ENCODE measurements at places on chromosomes 6 and 20. TPM values are rescaled to one million over a fixed set of nuclear protein-coding genes. Genes with fewer than 3 reads are reported as not detected.
A peak's percentile ranks its signal among the peaks of the same experiment; 100 is the strongest.

The NNAT gene
- polyA plus RNA-seq = not detected

The CCDC170 gene
- polyA plus RNA-seq = not detected

The FOXP4 gene
- 4.7 TPM for polyA plus RNA-seq

The GCNT2 gene
- polyA plus RNA-seq = 6.6 TPM

The C6orf118 gene
- not detected for polyA plus RNA-seq

The TMEM181 gene
- 2.4 TPM for polyA plus RNA-seq

The DACT2 gene
- polyA plus RNA-seq = not detected

The ZBTB46 gene
- not detected for polyA plus RNA-seq

The GPR6 gene
- polyA plus RNA-seq = not detected

The CRISP3 gene
- not detected for polyA plus RNA-seq

The SIRPB1 gene
- 2.0 TPM for polyA plus RNA-seq

The SOX18 gene
- polyA plus RNA-seq = not detected

The FUT9 gene
- polyA plus RNA-seq = not detected

The PLAGL1 gene
- polyA plus RNA-seq = 10.7 TPM

The RIMS4 gene
- polyA plus RNA-seq = not detected

The HLA-DRA gene
- 10,549 TPM for polyA plus RNA-seq

The ABCC10 gene
- 9.0 TPM for polyA plus RNA-seq

The PAK5 gene
- polyA plus RNA-seq = not detected

The C6orf47 gene
- polyA plus RNA-seq = 28.2 TPM

The CCN6 gene
- 0.15 TPM for polyA plus RNA-seq

The CTAGE9 gene
- polyA plus RNA-seq = not detected

The SDCBP2 gene
- polyA plus RNA-seq = 0.60 TPM

DNA sequence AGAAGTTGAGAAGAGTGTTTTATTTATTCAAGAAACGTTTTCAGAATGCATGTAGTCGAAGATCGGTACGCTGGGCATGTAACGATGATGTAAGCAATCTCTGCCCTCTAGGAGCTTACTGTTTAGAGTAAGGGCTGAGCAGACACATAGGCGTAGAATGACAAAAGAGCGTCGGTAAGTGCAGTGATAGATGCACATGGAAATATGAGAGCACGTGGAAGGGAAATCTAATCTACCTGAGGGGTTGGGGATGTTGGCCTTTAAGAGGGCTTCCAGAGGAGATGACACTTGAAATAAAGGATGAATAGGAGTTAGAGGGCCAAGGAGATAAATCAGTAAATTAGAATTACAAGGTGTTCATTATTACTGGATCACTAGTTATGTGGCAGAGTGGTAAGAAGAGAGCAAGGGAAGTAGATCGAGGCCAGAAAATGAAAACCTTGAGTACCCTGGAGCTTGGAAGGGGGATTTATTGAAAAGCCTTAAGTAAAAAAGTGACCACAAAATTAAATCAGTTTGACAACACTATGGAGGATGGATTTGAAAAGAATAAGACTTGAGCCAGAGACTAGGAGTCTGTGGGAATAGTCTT is 782 bp downstream of the TRMT11 start:
- no peak for DNase-seq

GRCh38 chr6:40892223-40892622 is 146.8 kb downstream of the UNC5CL start:
- no peak for DNase-seq

DNA sequence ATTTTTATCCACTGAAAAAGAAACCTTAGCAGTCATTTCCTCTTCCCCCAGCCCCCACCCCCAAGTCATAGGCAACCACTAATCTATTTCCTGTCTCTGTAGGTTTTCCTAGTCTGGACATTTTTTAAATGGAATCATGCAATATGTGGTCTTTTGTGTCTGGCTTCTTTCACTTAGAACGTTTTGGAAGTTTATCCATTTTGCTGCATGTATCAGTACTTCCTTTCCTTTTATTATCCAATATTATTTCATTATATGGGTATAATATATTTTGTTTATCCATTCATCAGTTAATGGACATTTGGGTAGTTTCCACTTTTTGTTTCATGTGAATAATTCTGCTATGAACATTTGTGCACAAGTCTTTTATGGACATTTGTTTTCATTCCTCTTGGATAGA is 99.3 kb upstream of the BMP5 start:
- DNase-seq = no peak

GRCh38 chr6:108862479-108863191 is 14.4 kb downstream of the ARMC2 start:
- no peak for DNase-seq

GRCh38 chr20:61585764-61586163 is 333.7 kb downstream of the CDH4 start:
- no peak for DNase-seq

GRCh38 chr20:62762801-62763368 is 33.4 kb upstream of the MRGBP start:
- DNase-seq = no peak

- DNase-seq = no peak
Measured at GRCh38 chr6:169558378-169558773, 143.5 kb downstream of the WDR27 start.

DNA sequence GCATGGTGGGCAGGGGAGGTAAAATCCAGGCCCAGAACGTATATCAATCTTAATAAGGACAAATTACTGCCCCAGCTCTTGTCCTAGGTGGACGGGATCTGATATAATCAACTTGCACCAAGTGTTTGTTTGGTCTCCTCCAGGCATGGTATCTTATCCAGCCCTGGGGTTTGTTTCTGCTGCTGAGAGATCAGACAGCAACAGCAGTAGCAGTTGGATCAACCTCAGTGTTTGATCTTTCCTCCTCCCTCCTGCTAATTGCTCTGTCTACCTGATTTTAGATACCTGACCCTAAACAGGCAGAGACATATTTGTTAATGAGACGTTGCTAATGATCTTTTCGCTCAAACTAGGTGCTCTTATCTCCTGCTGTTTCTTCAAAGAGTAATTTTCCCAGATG is 100.4 kb upstream of the BACH2 start:
- DNase-seq = no peak

DNA sequence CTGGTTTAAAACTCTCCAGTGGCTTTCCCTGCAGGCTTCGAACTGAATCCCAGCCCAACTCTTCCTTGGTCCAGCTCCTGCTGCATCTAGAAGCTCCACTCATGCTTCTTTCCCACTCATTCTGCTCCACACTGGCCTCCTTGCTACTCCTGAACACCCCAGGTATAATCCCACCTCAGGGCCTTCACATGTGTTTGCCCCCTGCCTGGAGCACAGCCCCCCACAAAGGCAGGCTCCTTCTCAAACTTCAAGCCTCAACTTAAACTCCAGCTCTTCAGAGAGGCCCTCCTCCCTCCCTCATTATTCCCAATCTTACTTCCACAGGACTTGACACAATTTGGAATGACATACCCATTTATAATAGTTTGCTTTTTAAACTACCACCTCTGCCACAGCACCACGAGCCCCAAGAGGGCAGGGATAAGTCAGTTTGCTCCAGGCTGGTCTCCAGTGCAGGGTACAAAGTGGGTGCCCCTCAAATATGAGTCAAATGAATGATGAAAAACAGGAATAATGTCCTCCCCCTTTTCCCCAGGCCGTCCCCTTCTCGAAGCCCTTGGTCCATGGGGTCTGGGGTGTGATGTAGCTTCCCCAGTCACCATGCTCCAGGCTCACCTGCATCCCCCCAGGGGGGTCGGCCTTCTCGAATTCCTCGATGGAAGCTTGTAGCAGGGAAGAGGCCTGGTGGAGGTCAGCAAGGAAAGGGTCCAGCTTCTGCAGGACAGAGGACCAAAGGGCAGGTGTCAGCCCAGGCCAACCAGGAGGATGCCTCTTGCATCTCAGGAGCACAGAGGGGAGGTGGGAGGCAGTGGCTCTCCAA is 37.4 kb downstream of the KIAA1755 start:
- DNase-seq = no peak

- DNase-seq = peak; percentile 8
Measured at GRCh38 chr20:41249411-41250281, 67.9 kb downstream of the ZHX3 start.

- DNase-seq = no peak
Measured at GRCh38 chr6:35725081-35725708, 11.6 kb upstream of the ARMC12 start.

- no peak for DNase-seq
Measured at GRCh38 chr20:24597051-24597450, 127.6 kb downstream of the SYNDIG1 start.

GRCh38 chr6:149698175-149698574 is 19.7 kb downstream of the LATS1 start:
- DNase-seq = no peak

DNA sequence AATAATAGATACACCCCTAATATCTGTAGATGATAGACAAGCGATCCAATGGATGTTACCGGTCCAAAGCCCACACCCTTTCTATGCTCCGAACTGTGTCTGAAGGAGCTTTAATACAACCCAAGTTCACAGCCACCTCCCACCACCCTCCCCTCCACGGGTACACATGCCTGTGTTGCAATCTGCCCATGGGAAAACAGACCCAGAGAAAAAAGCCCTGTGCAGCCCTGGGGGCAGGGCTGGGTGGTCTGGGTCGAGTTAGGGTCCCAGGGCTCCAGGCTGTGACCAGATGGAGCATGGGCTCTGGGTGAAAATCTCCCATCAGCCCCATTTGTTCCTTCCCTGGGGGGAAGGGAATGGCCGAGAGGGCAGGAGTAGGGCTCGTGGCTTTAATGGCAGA is 65.8 kb downstream of the BANF2 start:
- no peak for DNase-seq

DNA sequence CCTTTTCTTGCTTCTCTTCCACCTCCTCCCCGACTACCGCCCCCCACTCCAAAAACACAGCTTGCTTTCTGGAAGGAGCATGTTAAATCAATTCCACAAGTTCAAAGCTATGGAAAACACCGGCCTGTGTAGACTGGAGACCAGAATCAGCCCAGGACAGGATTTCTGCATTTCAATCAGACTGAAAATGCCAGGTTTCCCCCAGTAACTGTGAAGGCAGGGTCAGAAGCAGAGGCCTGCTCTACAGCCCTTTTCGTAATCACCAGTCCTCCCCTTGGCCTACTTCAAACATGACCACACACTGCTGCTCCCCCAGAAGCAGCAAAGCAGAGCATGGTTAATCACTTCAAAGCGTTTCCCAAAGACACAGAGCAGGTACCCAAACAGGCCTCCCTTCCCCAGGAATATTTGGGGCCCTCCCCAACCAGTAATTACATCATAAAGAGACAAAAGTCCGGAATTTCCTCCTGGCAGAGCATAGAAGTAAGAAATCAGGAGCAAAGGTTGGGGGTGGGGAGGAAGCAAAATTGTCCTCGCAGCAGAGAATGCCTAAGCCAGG is 38.4 kb downstream of the ZMYND8 start:
- no peak for DNase-seq

GRCh38 chr6:25934156-25934555 is 3.7 kb upstream of the SLC17A2 start:
- no peak for DNase-seq

DNA sequence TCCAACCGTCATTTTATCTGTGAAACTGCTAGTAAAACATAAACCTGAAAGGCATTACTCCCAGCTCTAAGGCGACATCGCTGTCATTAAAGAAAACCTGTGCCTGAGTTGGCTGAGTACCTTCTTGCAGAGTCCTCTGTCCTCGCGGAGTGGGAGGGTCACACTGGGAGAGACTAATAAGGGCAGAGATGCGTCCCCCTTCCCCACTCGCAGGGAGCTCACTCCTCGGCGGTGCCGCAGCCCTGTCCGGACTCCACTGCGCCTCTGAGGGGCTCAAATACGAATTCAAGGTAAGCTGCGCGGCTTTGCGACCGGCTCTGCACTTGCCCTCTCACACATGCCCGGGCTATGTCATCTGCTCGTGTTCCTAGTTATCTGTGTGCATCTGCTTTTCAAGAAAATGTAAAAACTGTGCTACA is at the start of gene COL19A1:
TSS of gene COL19A1 (plus strand) at position 206 of the 419 bp plus-strand sequence. CDS start 13,012 bp downstream, outside the sequence.
- DNase-seq = peak; percentile 64

- no peak for DNase-seq
Measured at GRCh38 chr6:38695933-38696332, 7.0 kb downstream of the GLO1 start.

DNA sequence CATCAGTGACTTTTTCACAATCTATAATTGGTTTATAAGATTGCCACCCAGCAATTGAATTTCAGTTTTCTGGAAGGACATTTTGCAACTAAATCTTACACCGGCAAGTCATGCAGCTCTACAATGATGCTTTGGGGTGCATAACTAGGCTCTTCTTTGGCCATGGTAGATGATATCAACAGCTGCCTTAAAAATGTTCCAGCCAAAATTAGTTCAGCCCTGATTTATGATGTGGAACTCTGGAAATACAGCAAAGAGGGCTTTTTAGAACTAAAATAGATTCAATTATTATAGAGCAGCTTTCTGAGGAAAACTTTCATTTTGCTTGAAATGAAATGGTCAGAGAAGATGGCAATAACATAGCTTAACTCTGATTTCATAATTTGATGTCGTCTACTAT is 18.4 kb upstream of the MCM9 start:
- no peak for DNase-seq

- DNase-seq = no peak
Measured at GRCh38 chr6:144289006-144289405, 3.9 kb downstream of the UTRN start.

DNA sequence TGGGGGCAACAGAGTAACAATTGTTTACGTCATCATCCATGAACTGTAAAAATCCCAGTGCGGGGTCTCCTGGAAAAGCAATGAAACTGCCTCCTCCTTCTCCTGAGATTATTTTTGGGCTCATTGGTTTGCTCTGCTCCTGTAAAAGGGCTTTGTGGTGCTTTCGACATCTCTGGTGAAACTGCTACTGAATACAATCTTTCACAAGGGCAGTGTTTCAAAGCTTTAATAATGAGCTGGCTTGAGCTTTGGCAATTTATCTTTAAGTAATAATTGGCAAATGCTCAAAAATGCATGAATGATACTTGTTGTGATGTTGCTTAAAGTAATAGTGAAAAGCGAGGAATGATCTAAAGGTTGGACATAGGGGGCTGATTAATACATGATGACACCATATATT is 43.5 kb upstream of the ENPP1 start:
- DNase-seq = no peak

Measured in naive B cell (primary cell).